Glutamatergic neuron (in vitro differentiated cells): ENCODE measurements at places on chromosomes 4 and X. TPM values are rescaled to one million over a fixed set of nuclear protein-coding genes. Genes with fewer than 3 reads are reported as not detected.

DNA sequence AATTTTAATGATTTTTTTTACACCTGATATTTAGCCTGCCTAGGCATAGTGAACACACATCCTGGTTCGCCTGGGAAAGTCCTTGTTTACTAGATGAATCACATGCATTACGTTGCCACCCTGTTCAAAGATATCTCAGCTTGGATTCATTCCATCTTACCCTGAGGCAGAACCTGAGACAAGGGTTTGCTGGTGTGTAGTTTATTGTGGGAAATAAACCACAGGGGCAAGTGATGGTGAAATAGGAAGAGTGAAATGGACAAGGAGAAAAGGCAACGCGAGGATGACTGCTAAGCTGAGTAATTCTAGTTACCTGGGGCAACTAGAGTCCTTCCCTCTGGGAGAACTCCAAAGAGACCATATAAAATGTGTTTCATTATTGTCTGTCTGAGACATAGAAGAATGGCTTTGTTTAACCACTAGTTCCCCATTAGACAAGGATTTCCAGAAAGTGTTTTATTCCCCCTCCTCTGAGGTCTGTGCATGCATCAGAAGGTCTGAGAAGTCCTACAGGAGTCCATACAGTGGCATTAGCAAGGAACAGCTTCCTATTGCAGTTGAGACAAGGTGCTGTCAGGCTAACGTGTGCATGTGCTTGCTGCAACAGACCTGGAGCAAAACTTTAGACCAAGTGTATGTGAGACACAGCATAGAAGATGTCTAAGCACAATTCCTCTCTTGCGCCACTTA is 797.3 kb upstream of the FRG1 start:
- H3K4me3 ChIP-seq: no peak overlapping the region
- no peaks in the 10 kb centered on the region for H3K4me1 ChIP-seq
- H3K36me3 ChIP-seq: no peaks in the 10 kb centered on the region
- H3K27ac ChIP-seq: no peak overlapping the region
- H3K27me3 ChIP-seq: no peaks in the 10 kb centered on the region

GRCh38 chrX:70479922-70480659 is 35.5 kb downstream of the DLG3 start:
- no peaks in the 10 kb centered on the region for H3K36me3 ChIP-seq
- H3K27ac ChIP-seq: peak overlapping the region; percentile 75
- H3K27me3 ChIP-seq: no peaks in the 10 kb centered on the region
- peak overlapping the region; percentile 70 for H3K4me3 ChIP-seq
- peaks cover 45% of the 10 kb centered on the region for H3K4me1 ChIP-seq

DNA sequence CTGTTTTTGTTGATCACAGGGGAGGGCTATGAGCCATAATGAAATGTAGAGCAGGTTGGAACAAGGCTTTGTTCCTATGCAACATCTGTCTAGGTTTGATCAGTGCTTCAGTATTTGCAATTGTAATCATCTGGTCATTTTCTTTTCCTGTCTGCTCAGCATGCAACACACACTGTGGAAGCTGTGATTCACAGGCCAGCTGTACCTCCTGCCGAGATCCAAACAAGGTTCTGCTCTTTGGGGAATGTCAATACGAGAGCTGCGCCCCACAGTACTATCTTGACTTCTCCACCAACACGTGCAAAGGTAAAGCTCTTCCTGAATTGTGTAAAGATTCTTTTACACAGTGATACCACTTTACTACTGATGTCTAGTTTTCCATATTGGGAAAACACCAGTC is 181.9 kb upstream of the ANXA3 start:
- H3K27me3 ChIP-seq: no peaks in the 10 kb centered on the region
- H3K4me1 ChIP-seq: peaks cover 7% of the 10 kb centered on the region
- no peak overlapping the region for H3K4me3 ChIP-seq
- H3K27ac ChIP-seq: no peak overlapping the region
- DNase-seq: no peak

Gene RAB39B
- total RNA-seq: 20.9 TPM

- DNase-seq: no peak
- H3K4me3 ChIP-seq: no peak overlapping the region
- peaks cover 1% of the 10 kb centered on the region for H3K27me3 ChIP-seq
- H3K4me1 ChIP-seq: no peaks in the 10 kb centered on the region
- no peaks in the 10 kb centered on the region for H3K36me3 ChIP-seq
- H3K27ac ChIP-seq: no peak overlapping the region
Measured at GRCh38 chrX:149274516-149275105, 230.5 kb downstream of the IDS start.

Gene ZNF718
- 10.7 TPM for total RNA-seq

Gene NPY1R
- 0.54 TPM for total RNA-seq

DNA sequence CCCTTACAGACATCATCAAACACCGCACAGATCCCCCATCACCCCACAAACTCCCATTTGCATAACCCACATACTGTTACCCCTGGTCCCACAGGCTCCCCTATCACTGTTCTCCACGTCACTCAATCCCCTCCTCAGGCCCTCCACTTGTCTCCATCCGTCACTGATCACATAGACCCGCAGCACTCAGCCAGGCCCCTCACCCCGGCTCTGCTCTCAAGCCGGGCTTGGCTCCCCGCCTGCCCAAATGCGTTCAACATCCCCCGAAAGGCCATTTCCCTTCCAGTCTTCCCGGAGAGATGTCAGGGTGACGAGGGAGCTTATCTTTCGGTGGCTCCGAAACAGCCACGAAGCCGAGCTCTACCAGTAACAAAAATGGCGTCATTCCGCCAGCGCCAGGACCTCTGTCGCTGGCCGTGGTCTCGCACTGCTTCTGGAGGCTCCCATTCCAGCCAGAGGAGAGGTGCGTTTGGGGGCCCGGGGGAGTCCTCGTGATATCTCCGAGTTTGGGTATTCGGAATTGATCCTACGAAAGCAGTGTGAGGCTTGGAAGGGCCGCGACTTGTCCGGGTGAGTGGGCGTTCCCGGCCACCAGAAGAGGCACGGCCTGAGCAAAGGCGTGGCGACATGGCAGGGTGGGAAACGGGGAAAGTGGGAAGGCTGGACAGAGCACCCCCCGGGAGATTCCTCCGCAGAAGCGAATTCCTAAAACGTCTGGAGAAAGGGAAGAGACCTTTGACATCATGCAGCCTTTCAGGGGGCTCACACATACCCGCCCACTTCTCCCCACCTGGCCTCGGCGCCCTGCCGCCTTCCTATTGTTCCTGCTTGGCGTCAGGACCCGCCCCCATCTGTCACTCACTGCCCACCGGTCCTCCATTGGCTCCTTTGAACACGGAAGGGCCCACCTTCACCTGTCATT is at the start of gene ZNF630:
Gene ZNF630, minus strand, starts transcription at position 577 of the 922 bp plus-strand sequence. CDS start 4,754 bp downstream, outside the sequence.
- peaks cover 4% of the 10 kb centered on the region for H3K4me1 ChIP-seq
- peak within 1 kb of the TSS; percentile 91 for H3K4me3 ChIP-seq
- DNase-seq: peak; percentile 62
- no peaks in the 10 kb centered on the region for H3K27me3 ChIP-seq
- peak within 1 kb of the TSS; percentile 97 for H3K27ac ChIP-seq

GRCh38 chr4:11182586-11183355 is 245.9 kb downstream of the HS3ST1 start:
- no peak overlapping the region for H3K4me3 ChIP-seq
- DNase-seq: no peak
- no peaks in the 10 kb centered on the region for H3K36me3 ChIP-seq

- DNase-seq: no peak
- no peak overlapping the region for H3K4me3 ChIP-seq
- no peaks in the 10 kb centered on the region for H3K4me1 ChIP-seq
- no peaks in the 10 kb centered on the region for H3K27me3 ChIP-seq
Measured at GRCh38 chr4:12729384-12729783, 754.8 kb downstream of the RAB28 start.

Gene MEPE
- not detected for total RNA-seq

GRCh38 chr4:187744911-187745310 is 250.7 kb upstream of the ZFP42 start:
- H3K27ac ChIP-seq: no peak overlapping the region
- H3K27me3 ChIP-seq: peaks cover 3% of the 10 kb centered on the region
- H3K4me1 ChIP-seq: no peaks in the 10 kb centered on the region
- peaks cover 5% of the 10 kb centered on the region for H3K36me3 ChIP-seq
- no peak for DNase-seq

DNA sequence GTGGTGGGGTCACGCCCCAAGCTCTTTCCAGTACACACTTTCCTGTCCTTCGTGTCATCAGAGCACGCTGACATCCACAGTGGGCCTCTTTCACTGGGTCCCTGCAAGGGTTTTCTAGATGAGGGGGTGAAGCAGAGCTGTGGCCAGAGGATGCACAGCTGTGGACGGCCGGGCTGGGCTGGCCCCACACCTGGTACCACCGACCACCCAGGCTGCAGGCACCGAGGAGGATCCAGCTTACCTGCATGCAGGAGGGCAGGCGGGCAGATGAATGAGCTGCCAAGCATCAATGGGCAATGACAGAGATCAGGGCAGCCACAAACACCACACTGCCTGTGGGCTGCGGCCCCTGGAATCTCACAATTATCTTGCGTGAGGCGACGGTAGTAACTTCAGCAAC is 9.5 kb upstream of the GRPEL1 start:
- H3K36me3 ChIP-seq: no peaks in the 10 kb centered on the region
- H3K4me1 ChIP-seq: peaks cover 7% of the 10 kb centered on the region
- peaks cover 7% of the 10 kb centered on the region for H3K27me3 ChIP-seq
- no peak overlapping the region for H3K4me3 ChIP-seq
- no peak for DNase-seq

DNA sequence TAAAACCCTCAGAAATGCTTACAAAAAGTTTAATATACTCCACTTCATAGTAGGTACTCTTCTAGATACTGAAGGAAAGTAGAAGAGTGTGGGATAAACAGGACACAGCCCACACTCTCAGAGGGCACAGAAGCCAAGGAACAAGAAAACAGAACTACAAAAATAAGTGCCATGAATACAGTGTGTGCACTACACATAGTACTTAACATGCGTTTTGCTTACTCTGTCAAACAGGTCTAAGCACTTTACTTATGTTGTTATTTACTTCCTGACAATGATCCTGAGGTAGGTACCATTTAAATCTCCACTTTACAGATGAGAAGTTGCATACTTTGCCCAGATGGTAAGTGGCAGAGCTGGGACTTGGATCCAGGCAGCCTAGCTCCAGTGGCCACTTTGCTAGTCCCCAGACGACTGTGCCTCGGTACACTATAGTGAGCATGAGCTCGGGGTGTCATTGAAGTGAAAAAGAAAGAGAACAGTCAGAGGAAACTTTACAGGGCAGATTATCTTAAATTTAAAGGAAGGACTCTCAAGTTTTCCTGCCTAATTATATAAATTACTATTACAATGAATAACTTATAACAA is 120.3 kb downstream of the BANK1 start:
- no peak overlapping the region for H3K4me3 ChIP-seq
- H3K27ac ChIP-seq: no peak overlapping the region
- DNase-seq: no peak
- no peaks in the 10 kb centered on the region for H3K27me3 ChIP-seq
- H3K36me3 ChIP-seq: no peaks in the 10 kb centered on the region
- no peaks in the 10 kb centered on the region for H3K4me1 ChIP-seq

- H3K4me1 ChIP-seq: no peaks in the 10 kb centered on the region
- no peak for DNase-seq
- H3K36me3 ChIP-seq: no peaks in the 10 kb centered on the region
- no peak overlapping the region for H3K27ac ChIP-seq
Measured at GRCh38 chr4:73308286-73308685, 49.7 kb upstream of the ANKRD17 start.

DNA sequence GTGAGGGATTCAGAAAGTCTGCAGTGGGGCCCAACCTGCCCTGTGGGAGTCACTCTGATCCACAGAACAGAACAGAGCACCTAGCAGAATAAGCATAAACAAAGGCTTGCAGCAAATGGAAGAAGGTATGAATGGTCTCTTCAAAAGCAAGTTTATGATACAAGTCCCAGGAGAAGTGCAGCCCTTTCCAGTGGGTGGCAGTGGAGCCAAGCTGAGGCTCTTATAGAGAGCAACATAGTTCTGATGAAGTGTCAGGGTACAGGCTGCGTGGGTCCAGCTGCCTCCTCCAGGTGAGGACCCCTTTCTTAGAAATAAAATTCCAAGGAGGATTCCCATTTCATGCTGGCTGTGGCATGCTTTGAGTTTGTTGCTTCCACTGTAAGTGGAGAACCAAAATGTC is 88.8 kb upstream of the PAK3 start:
- DNase-seq: no peak
- H3K27ac ChIP-seq: no peak overlapping the region
- no peak overlapping the region for H3K4me3 ChIP-seq
- H3K4me1 ChIP-seq: peaks cover 11% of the 10 kb centered on the region

Gene ART3
- total RNA-seq: not detected

DNA sequence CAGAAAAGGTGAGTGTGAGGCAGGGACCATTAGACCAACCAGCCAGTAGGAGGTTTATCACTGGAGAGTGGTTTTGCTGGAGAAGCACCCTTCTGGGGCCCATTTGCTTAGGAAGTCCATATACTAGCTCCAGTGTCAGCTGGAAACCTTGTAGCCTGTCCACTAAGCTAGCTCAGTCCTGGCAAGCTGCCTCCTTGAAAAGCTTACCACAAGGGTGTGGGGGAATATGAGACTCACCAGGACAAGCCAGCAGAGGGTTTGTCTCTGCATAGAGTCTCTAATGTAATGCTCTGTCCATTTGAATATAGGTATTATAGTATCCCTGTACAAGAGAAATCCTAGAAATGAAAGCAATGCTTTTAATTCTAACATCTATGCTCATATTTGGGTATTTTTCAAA is 86.3 kb downstream of the FBXL5 start:
- no peak overlapping the region for H3K27ac ChIP-seq
- no peak for DNase-seq
- H3K27me3 ChIP-seq: no peaks in the 10 kb centered on the region
- no peaks in the 10 kb centered on the region for H3K36me3 ChIP-seq
- no peak overlapping the region for H3K4me3 ChIP-seq

Gene SLC49A3
- not detected for total RNA-seq

- no peaks in the 10 kb centered on the region for H3K4me1 ChIP-seq
- no peak overlapping the region for H3K27ac ChIP-seq
- no peak overlapping the region for H3K4me3 ChIP-seq
- H3K36me3 ChIP-seq: no peaks in the 10 kb centered on the region
Measured at GRCh38 chrX:82912382-82912781, 595.7 kb upstream of the POU3F4 start.

GRCh38 chr4:3760841-3761240 is 5.3 kb upstream of the ADRA2C start:
- H3K27me3 ChIP-seq: peaks cover 12% of the 10 kb centered on the region
- H3K4me3 ChIP-seq: no peak overlapping the region
- no peak overlapping the region for H3K27ac ChIP-seq
- H3K36me3 ChIP-seq: no peaks in the 10 kb centered on the region
- DNase-seq: no peak
- H3K4me1 ChIP-seq: no peaks in the 10 kb centered on the region

- H3K4me3 ChIP-seq: no peak overlapping the region
- no peak for DNase-seq
- no peaks in the 10 kb centered on the region for H3K27me3 ChIP-seq
- H3K4me1 ChIP-seq: no peaks in the 10 kb centered on the region
- no peaks in the 10 kb centered on the region for H3K36me3 ChIP-seq
- H3K27ac ChIP-seq: no peak overlapping the region
Measured at GRCh38 chr4:26157541-26157940, 163.3 kb upstream of the RBPJ start.

- peak overlapping the region; percentile 53 for H3K4me3 ChIP-seq
- no peaks in the 10 kb centered on the region for H3K36me3 ChIP-seq
- H3K27ac ChIP-seq: peak overlapping the region; percentile 30
- no peak for DNase-seq
Measured at GRCh38 chr4:87974856-87975462, 555 bp upstream of the SPP1 start.
